ENCODE measurements at places on chromosomes 2 and 18.

DNA sequence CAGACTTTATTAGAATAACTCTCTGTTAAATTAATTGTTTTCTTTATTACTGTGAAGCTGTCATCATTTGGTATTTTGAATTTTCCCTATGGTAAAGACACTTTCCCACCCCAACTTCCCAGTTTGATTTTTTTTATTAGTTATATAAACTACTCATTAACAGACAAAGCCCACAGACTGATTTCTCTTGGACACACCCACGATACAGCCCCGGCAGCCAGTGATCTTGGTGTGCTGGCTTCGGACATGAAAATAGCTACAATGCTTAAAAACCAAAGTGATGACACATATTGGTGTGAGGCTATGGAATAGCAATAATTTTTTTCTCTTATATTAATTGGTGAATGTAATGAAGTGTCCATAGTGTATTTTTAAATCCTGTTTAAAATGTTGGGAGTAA is 225.4 kb upstream of the SIX3 start:
- no peak for DNase-seq

DNA sequence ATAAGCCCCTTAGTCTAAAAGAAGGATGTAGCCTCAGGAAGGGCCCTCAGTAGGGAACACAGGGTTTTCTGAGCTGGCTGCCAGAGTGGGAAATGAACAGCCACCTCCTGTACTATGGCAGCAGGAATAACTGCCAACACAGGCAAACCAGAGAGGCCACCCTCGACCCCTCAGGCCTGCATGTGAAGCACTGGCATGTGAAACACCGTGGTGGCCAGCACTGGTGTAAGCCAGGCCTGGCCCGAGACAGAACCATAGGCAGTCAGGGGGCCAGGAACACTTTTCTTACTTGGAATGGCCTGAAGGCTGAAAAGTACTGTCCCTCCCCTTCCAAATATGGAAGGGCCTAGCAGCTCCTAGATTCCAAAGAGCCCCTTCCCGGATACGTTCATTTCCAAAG is 28.2 kb downstream of the SFXN5 start:
- DNase-seq = no peak

DNA sequence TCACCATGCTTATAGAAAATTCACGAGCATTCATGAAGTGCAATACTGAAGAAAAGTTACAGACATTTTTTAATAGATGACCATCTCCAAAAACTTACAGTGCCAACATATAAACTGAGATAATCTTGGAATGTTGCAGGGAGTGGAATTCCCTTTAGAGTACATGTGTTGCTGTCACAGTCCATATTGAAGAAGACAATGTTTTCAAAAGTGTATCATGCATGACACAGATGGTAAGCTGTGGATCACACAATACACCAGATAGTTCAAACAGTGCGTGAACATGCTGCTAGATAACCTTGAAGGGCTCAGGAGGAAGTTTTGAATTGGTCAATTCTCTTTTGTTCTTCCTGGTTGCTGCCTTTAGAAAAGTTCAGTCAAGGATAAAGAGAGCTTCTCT is 1644.3 kb upstream of the NXPH2 start:
- no peak for DNase-seq

- DNase-seq = no peak
These were observed 188.2 kb downstream of the LTBP1 start for GRCh38 chr2:33134791-33135560.

DNA sequence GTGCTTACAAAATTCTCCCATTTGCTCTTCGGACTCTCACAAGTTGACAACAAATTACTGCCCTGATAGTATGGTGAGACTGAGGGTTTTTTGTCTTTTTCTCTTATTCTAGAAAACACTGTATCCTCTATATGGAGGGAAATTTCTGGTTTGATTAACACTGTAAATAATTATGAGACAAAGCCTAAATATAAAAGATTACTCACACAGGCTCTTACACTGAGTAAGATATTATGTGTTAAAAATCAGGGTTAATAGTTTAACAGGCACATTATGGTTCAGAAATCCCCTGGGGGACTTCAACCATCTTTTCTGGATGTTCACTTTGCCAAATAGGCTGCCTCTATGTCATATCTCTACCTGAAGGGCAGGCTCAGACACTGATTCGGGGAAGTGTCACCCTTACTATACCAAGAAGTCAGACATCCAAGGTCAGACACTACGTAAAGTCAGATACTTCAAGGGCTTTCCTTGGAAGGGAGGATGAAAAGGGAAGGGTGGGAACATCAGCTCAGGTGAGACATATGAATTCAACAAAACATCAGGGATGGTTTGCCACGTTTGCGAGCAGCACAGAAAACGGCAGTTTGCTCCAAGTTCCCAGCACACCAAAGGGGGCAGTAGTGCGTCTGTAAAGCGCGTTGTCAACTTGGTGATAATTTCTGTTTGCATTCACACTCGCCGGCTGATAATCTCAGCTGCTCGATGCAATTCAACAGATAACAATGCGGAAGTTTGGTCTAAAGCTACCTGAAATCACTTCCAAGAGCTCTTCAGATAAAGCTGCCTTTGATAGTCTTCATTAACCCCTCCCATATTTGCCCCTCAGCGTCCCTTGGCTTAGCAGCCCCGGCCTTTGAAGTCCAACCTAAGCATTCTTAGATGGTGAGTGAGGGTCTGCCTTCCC is 972 bp upstream of the RASGRP3 start:
- peak; percentile 66 for DNase-seq

GRCh38 chr2:157813467-157813866 is 62.7 kb downstream of the ACVR1 start:
- no peak for DNase-seq

DNA sequence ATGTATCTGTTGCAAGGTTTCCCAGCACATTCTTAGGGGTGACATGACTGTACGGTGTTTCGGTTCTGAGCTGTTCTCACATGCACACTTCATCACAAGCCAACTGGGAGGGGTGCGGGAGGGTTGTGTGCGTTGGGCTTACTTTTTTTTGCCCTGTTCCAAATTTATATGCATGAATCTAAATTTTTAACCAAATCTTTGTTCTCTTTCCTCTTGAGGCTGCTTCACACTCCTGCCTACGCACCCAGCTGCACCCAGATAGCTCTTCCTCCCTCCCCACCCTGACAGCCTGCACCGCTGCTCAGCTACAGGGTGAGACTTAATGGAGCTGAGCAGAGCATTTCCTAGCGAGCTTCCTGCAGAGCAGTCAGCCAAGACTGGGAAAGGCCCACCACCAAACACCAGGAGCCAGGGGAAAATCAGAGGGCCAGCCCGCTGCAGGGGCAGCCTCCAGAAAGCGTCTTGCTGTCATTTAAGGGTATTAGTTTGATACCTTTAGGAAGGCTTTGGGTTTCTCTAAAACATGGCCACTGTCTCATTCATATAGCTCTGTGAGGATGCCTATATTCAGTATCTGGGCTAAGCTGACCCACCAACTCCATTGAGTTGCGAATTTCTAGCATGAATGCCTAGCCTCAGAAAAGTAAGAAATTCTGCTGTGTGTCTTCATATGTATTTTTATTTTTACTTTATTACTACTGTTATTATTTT is 84.5 kb downstream of the POU3F3 start:
- peak; percentile 36 for DNase-seq

- no peak for DNase-seq
These were observed 1.7 kb downstream of the ROCK2 start for GRCh38 chr2:11342551-11343367.

DNA sequence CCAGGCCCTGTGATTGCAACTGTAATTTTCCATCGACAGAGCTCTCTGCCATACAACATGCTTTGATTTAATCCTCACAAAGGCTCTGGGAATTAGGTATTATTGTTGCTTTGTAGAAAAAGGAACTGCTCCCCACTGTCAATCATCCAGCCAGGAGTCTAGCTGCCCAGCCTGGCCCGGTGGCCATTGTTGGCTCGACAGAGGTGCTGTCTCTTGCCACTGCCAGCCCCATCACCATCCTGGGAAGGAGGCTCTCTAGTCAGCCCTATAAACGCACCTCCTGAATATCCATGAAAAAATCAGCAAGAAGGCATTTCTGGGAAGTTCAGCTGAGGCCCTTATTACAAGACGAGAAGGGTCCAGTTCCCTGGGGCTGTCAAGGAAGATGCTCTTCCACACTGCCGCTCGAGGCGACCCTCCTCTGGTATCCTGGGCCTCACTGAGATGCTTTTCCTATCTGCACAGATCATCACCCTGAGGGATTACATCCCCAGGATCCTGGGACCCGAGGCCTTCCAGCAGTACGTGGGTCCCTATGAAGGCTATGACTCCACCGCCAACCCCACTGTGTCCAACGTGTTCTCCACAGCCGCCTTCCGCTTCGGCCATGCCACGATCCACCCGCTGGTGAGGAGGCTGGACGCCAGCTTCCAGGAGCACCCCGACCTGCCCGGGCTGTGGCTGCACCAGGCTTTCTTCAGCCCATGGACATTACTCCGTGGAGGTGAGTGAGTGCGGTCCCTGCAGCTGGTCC is 71.0 kb downstream of the TPO start:
- no peak for DNase-seq

DNA sequence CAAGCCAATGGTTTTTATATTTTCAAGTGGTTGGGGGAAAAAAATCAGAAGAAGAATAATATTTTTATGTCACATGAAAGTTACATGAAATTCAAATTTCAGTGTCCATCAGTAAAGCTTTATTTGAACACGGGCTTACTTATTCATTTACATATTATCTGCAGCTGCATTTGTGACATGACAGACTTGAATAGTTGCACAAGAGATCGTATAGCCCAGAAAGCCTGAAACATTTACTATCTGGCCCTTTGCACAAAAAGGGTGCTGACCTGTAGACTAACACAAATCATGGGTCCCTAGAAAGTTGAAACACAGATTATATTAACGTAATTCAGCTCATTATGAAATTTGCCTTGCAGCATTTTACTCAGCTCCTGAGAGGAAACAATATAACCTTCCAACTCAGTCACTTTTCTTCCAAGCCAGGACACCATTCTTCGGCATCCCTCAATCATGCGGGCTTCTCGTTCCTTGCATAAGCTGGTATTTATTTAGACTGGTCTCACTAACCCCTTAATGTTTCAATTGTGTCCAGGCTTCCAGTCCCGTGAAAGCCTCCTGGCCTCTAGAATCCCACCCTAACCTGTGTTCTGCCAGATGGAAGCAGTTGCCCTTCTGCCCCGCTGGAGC is 402.7 kb downstream of the SETBP1 start:
- no peak for DNase-seq

DNA sequence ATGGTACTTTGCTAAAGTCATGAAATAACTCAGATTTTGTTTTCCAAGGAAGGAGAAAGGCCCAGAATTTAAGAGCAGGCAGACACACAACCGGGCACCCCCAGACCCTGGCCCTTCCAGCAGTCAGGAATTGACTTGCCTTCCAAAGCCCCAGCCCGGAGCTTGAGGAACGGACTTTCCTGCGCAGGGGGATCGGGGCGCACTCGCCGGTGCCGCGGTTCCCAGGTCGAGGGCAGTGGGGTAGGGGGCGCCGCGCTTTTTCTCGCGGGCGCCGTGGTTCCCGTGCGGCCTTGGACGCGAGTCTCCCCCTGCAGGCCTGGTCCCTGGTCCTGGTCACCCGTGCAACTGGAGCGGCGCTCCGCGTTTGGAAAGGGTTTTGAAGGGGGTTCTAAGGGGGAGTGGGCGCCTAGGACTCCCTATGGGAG is 1.2 kb downstream of the ZNF236 start:
- peak; percentile 39 for DNase-seq

DNA sequence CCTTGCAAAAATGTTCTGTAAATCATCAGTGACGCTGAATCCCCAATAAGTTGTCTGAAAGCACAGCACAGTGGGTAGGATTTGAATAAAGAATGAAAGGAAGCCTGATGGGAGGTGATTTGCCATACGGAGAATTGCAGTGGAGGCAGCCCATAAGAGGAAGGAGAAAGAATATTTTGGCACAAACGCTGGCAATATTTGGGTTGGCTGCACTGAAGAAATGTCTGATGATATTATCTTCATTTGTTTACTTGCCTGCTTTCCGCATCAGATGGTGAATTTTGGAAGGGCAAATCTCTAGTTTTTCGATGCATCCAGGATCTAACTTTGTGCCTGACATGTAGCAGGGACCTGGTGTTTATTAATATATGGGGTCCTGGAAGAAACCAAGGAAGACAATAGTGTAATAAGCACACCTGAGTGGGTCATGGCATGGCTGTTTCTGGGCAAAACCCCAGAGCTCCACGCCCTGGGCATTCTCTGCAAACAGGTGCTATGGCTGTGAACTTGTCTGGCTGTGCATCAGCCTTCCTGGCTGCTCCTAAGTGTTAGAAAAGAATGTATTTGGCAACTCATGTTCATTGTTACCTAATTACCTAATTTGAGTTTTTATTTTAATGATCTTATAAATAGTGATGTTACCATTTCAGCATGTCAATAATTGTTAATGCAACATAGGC is 5.9 kb downstream of the GALR1 start:
- no peak for DNase-seq

DNA sequence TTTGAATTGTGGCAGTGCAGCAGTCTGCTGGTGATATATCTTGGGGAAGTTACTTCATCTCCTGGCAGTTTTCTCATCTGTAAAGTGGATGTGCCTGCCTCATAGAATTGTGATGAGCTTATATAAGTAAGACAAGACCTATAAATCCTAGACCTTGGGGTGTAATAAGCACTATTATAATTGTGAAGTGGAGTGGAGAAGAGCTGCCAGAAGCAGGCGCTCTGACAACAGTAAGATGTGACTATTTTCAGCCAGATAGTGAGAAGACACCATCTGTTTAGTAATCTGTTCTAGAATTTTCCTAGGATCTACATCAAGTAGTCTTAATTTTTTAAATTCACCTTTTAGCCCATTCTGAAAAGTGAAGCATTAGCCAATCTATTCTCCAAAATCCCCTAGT is 85.6 kb upstream of the TSPYL6 start:
- no peak for DNase-seq

DNA sequence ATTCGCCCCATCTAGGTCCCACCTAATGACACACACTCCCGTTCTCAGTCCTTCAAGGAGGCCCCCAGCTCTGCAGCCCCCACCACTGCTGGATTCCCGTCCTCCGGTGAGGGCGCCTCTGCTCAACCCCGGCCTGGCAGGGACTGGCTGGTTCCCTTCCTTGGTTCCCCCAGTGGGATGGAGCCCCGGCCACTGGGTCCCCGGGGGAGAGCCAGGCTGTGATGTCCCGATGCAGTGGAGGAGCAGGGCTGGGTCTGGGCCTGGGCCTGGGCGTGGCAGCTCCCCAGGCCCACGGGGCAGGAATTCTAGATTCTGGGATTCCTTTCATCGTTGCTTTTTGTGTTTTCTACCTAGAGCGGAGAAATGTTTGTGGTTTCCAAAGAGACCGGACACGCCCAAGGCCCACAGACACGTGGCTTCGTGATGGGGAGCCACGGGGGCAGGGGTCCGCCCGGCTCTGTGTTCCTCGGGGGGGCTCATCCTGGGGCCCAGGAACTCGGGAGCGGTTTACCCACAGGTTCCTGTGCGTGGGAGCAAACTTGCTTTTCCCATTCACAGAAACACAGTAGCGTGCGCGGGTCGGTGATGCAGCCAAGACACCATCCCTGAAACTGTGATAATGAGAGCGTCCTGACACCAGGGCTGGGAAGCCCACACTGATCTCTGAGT is 67.0 kb downstream of the SLC66A2 start:
- no peak for DNase-seq

- DNase-seq = no peak
These were observed 83.4 kb downstream of the AP1S3 start for GRCh38 chr2:223753940-223754339.
